Stimulated activated CD8-positive, alpha-beta memory T cell treated with anti-CD3 and anti-CD28 coated beads, Interleukin-4, amount 100 ng/mL, for 1 hour (primary cell): ENCODE measurements at places on chromosomes 13 and 19.

- no peak for DNase-seq
Observed at GRCh38 chr13:93771227-93771626, 544.6 kb downstream of the GPC6 start.

GRCh38 chr19:2398735-2399305 lies 28.6 kb downstream of the TIMM13 start:
- no peak for DNase-seq

DNA sequence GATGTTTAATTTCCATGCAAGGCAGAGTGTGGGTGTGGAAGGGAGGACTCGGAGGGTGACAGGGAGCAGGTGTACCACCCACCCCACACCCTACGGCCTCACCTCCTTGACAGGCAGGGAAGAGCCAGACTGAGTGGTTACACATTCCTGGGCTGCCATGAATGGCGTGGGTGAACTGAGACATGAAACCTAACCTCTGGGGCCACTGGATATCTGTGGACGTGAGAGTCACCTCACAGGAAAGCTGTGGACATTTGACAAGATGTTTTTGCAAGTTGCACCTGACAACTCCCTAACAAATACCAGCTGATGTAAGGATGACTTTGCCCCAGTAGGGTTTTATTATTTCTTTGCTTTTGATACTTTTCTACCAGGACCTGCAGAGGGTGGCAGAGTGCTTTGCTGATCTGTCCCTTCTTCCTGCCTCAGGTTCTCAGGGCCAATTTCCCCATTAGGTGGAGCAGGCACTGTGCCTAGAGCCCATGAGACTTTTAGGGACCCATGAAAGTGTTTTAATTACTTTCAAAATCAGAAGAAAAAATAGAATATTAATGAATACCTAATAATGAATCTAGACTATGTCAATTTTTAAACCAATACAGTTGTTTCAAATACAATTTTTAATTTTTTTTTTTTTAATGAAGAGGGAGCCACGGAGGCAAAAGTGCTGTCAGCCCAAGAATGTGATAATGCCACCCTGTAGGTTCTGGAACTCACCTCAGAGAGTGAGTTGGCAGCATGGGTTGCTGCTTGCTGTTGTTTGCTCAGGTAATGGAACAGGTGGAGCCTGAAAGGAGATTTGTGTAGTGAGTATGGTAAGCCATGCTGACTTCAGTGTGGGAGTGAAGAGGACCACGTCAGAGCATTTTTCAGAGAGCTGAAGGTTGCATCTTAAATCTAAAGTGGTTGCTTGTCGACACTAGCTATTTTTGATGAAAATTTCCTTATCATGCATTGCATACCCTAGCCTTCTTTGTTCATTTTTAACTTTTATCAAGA lies 58.0 kb upstream of the CYSLTR2 start:
- no peak for DNase-seq

GRCh38 chr19:30202060-30202600 lies 170.1 kb upstream of the ZNF536 start:
- no peak for DNase-seq

DNA sequence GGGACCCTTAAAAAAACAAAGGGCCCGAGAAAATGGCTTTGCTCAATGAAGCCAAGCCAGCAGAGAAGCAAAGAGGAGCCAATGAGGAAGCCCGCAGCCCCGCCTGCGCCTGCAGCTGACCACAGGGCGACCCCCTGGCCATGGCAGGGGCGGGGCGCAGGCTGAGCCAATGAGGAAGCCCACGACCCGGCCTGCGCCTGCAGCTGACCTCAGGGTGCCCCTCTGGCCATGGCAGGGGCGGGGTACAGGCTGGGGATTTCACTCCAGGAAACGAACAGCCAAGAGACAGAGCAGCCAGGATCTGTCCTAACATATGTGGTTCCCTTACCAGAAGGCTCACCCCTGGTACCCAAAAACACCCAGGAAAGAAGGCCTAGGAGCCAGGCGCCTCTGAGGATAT lies 101.4 kb downstream of the STK24 start:
- DNase-seq = no peak

DNA sequence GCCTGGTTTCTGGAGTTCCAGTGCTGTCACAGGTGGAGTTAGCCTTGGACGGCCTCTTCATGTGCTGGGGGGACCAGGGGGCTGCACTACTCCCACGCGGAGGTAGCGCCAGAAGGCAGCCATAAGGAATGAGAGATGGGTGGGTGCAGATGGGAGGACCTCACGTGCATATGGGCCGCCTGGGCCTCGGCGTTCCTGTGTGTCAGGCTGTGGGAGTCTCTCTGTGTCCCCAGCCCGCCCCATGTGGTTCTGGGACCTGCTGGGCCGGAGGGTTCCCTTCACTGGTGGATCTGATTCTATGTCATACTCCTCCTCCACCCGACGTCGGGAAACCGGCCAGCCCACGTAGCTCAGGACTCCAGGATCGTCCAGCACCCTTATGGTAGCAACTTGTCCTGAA lies 149.0 kb upstream of the SOX1 start:
- DNase-seq = no peak

- DNase-seq = no peak
Observed at GRCh38 chr19:15154002-15154612, 46.7 kb downstream of the NOTCH3 start.

DNA sequence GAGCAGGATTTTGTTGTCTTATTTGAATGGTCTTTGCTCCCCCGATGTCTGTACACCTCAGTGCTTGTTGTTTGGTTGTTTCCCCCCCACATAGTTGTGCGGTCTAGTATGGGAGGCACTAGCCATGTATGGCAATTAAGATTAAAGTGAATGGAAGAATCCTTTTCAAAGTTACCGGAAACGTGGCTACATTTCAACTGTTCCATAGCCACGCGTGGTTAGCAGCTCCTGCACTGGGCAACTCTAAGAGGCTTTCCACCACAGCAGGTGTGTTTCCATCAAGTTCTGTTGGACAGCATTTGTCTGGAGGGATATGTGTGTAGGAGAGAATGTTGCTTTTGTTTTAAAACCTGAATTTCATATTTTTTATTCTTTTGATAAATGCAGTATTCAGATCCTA lies 247.3 kb downstream of the GGACT start:
- no peak for DNase-seq

GRCh38 chr19:49549045-49549444 lies 21.2 kb downstream of the RCN3 start:
- no peak for DNase-seq

DNA sequence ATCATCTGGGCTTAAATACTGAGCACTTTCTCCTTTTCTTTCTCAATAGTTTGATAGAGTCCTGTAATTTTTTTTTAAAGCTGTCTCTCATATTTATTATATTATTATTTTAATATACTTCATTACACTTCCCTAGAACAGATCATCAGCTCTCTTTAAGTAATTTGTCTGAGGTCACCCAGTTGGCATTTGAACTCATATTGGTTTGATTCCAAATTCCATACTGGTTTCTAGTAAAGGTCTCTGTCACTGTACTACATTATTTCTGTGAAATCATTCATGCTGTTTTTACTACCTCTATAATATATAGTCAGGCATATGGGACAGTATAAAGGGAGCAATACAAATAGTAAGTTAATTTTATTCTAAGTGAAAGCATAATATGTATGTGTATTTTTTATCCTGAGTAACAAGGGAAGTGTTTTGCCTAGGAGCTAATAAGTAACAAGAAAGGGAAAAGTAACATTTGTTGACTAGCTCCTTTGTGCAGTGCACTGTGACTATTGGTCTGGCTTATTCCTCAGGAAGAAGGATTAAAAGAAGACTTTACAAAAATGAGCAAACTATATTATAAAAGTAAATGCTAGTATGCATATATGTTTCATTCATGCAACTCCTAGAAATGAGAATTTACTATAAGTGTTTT lies 14.3 kb downstream of the LPAR6 start:
- no peak for DNase-seq

- no peak for DNase-seq
Observed at GRCh38 chr13:73198991-73199411, 140.2 kb downstream of the KLF5 start.

GRCh38 chr13:48561466-48562235 lies 28.8 kb upstream of the RCBTB2 start:
- DNase-seq = no peak

DNA sequence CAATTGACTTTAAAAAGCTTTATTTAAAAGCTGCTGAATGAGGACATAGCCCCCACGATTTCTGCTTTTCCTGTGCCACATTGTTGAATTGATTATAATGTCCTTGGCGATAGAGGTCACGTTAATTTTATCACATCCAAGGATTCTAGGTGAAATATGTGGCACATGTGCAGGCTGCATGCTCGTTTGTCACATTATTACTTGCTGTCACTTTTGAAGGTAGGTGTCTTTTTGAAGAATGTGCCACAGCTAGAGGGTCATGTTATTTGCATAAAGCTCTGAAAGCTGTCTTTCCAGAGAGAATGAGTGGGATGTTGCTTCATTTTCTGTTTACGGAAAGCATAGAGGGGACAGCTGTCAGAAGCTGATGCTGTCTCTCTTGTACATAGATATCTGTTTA lies 927.6 kb upstream of the ATXN8OS start:
- no peak for DNase-seq

DNA sequence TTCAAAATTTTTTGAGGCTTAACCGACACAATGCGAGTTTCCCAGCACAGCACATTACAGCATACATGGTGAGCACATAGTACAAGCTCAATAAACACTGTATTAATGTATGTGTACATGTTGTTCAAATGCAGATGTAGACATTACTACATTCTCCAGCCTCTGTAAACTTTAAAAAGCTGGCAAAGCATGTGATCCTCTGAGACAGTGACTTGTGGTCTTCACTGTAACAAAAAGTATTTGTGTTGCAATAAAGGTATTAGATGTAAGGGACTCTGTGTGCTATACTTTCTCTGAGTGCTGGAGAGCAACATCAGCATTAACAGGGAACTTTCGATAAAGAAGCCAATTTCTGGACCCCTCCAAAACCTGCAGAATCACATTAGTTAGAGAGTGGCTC lies 46.4 kb upstream of the ZNF254 start:
- DNase-seq = no peak

GRCh38 chr19:34088292-34088691 lies 84.0 kb upstream of the LSM14A start:
- no peak for DNase-seq

- DNase-seq = no peak
Observed at GRCh38 chr13:109548374-109548773, 238.0 kb downstream of the IRS2 start.

DNA sequence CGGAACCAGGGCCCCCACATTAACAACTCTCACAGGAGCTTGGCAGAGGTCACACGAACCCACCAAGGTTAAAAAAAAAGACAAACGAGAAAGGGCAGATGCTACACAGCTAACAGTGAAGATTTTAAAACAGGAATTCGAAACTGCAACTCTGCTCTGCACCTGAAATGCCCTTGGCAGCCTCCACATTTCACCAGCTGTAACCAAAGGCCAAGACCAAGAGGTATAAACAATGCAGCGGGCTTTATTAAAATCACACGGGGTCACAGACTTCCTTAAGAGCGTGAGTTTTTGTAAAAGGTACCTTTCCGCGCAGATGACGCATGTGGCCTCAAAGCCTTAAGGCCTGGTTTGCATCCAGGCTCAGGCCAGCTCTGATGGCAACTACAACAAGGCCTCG lies 88.2 kb downstream of the STK24 start:
- DNase-seq = no peak

DNA sequence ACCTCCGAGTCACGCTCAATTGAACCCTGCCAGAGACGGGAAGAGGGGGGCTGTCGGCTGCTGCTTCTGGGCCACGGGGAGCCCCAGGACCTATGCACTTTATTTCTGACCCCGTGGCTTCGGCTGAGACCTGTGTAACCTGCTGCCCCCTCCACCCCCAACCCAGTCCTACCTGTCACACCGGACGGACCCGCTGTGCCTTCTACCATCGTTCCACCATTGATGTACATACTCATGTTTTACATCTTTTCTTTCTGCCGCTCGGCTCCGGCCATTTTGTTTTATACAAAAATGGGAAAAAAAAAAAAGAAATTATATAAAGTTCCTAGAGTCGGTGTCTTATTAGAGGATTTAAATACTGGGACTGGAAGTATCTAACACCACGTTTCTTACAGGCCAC lies 11.7 kb downstream of the TRIP10 start:
- no peak for DNase-seq

- no peak for DNase-seq
Observed at GRCh38 chr13:107251341-107251740, 683.4 kb upstream of the ARGLU1 start.

DNA sequence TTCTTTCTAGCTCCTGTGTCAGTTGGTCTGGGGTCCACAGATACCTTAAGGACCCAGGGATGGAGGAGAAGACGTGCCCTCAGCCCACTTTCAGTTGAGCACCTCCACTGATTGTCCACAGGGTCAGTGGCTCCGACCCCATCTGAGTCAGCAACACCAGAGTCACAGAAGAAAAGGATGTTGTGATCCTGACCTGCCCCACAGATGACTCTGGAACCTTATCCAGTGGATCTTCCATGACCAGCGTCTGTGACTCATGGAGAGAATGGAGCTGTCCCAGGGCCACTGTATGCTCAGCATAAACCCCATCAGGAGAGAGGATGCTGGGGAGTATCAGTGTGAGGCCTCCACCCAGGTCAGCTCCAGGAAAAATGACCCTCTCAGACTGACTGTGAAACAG lies 22.0 kb downstream of the CEACAM4 start:
- no peak for DNase-seq

DNA sequence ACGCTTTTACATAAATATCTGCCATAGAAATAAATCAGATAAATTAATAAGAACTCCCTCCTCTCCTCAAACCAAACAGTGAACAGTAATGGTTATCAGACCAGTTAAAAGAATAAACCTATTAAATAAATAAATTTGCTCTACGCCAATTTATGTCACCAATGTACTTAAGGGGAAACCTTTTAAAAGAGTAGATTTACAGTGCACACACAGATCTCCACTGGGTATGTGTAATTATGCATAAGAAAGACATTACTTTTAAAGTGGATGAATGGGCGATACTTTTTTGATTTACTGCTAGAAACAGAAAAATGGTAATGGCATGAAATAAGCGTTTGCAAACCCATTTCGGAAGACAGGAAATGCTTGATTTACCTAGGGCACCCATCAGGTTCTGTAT lies 34.9 kb upstream of the C19orf12 start:
- no peak for DNase-seq

DNA sequence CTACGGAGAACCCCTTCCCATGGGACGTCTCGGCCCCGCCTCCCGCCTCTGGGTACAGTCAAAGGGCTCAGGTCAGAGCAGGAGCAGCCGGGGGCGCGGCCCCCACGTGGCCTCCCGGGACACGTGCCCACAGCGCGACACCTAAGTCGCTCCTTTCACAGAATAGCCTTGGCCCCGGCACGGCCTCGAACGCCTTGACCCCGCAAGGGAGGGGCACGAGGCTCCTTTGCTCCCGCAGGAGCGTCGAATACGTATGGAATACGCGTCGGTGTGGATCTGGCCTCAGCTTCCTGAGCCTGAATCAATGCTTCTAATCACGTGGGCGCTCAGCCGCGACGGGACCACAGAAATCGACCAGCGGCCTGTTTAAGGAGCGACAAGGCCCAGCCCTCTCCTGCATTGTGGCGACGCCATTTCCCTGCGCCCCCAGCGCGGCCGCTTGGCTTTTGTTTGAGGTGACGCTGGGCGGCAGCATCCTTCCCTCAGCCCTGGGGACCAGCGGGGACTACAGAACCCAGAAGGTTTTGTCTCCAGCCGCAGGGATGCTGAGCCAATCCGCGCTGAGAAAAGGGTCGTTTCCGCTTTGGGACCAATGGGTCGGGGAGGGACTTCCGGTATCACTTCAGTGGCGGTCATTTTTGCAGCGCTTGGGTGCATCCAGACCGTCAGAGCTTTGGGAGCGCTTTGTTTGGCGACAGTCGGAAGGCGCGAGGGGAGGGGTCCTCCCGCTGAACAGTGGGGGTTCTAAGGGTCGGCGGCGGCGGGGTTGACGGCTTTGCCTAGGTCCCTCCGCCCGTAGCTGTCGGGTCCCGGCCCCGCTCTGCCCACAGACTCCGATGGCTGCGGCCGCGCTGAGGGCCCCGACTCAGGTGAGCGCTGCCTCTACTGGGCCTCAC lies at the start of gene ZIK1:
Gene ZIK1 (plus strand): TSS at position 625 of the 896 bp plus-strand sequence. CDS start 212 bp downstream, at position 837.
- DNase-seq = peak; percentile 78
